Activated CD4-positive, alpha-beta T cell treated with anti-CD3 and anti-CD28 coated beads, Interleukin-2, amount 50 U/mL, for 24 hours (primary cell): ENCODE measurements at places on chromosomes 7 and 10.

DNA sequence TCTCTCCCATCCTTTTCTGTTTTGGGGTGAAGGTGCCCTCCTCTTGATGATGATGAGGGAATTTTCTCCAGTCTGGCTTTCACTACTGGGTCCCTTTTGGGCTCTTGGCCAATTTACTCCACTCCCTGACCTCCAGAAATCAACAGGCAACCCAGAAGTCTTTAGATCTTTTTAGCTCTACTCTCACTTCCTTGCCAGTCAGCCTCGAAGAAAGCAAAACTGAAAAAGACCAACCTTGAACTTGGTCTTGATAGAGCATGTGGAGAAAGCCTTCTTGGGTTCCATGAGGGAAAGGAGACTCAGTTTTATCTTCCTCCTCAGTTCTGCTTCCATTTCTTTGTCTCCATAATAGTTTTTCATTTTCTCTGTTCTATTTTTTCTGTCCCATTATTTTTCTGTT, 91.4 kb upstream of the NPVF start:
- DNase-seq = no peak

DNA sequence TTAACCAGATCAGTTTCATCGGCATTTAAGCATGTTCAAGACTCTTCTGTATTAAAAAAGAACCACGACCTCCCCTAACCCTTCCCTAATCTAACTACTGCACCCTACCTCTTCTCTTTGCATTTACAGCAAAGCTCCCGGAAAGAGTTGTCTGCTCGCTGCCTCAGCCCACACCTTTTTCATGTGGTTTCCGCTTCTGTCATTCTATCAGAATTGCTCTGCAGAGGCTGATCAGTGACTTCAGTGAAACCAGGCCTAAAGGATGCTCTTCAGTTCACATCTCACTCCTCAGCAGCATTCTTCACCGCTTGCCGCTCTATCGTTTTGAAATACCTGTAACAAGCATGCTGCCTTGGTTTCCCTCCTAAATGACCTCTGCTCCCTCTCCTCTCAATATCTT, 160.9 kb downstream of the SDK1 start:
- peak; percentile 11 for DNase-seq

DNA sequence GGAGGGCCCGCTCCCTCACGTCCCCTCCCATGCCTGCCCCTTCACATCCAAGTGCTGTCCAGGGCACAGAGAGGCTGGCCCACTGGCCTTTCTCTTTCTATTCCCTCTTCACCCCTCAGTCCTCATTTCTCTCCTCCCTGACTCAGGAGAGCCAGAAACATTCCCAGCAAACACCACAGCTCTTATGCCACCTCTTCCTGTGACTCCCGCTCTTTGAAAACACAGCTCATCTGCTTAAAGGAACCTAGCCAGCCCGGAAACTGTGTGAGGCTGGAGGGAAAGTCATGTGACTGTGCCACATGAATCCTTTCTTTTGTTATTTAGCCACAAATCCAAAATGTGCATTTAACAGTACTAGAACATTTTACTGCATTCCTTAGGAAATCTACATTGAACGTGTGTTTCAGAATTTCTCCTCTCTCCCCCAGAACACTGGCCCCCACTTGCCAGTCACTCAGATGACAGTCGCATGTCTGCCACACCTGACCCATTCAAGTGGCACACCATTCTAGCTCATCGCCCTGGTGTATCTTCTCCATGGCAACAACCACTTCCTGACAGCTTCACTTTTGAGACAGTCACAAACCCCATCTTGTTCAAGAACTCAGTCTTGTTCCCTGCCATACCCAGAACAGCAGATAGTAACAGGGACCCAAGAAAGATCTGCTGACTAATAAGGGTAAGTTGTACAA, 42.8 kb downstream of the GRB10 start:
- DNase-seq = peak; percentile 43

DNA sequence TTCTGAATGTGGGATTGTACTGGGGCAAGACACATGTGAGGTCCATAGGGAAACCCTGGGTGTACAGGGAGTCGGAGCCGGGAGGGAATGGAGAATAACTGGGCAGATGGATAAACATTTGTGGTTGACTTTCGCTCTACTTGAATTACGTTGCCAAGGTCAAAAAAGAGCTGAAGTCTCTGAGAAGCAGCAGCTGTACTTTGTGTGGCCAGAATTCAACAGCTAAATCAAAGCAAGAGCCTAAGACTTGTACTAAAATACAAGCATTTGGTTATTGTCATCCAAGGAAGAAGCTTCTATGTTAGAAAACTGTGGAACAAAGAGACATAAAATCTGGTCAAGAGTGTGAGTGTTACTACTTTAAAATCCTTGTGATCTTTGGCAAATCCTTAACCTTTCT, 457.2 kb downstream of the ARL4A start:
- no peak for DNase-seq
